ENCODE measurements at places on chromosomes 12 and 14. TPM values are rescaled to one million over a fixed set of nuclear protein-coding genes. Genes with fewer than 3 reads are reported as not detected.

PITPNM2 gene
- total RNA-seq, result 37.8 TPM

MIPOL1 gene
- 11.5 TPM for total RNA-seq

ANG gene
- total RNA-seq, result 14.0 TPM

TSPAN8 gene
- total RNA-seq, result 7.1 TPM

OASL gene
- total RNA-seq, result 0.60 TPM

YAF2 gene
- total RNA-seq, result 27.9 TPM

FSCB gene
- not detected for total RNA-seq

RNASE1 gene
- 773 TPM for total RNA-seq

TSHR gene
- 0.31 TPM for total RNA-seq

DNAI7 gene
- 9.0 TPM for total RNA-seq

CABP1 gene
- 0.58 TPM for total RNA-seq

AKAP5 gene
- total RNA-seq, result 1.7 TPM

ZNF891 gene
- 1.3 TPM for total RNA-seq

SLC5A8 gene
- 7.0 TPM for total RNA-seq

GUCY2C gene
- total RNA-seq, result not detected

DNA sequence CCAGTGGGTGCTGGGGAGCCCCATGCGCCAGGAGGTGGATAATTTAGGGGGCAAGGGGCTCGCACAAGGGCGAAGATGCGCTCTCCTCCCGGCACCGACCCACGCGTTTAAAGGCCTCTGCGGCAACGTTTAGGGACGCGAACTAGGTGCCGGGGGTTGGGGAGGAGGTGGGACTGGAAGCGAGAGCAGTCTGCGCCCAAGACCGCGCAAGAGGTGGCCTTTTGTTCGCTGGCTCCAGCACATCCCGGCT lies 1.3 kb downstream of the SLC38A1 start:
- no peaks in the 10 kb centered on the region for H3K36me3 ChIP-seq
- peak; percentile 27 for DNase-seq
- no peaks in the 10 kb centered on the region for H3K4me1 ChIP-seq
- H3K4me3 ChIP-seq, result peak overlapping the region; percentile 47

DNA sequence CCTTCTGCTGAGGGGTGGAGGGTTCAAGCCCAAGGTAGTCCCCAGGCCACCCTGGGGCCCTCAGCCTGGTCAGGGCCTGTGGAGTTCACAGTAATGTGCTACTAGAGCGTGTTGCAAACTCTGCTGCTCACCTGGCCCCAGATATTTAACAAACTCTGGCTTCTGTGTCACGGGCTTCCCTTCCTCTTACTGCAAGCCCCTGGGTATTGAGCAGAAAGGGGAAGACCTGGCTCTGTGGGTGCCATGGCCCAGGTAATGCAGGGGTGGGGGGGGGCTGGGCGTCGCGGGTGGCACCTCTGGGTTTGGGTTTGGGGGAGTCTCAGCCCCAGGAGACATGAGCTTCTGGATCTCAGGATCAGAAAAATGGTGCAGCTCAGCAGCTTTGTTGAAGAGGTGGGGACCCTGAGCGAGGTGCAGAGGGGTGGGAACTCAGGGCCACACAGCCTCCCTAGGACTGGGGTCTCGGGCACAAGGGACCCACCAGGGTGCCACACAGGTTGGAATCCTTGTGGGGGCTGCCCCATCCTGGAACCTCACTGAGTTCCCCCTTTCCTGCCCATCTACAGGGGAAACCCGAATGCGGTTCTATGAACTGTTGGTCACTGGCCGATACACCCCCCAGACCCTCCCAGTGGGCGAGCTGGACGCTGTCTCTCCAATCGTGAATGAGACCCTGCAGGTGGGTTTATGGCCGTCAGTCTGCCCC lies 4.0 kb downstream of the SETD1B start:
- H3K27me3 ChIP-seq, result no peaks in the 10 kb centered on the region
- H3K36me3 ChIP-seq, result no peaks in the 10 kb centered on the region
- DNase-seq, result no peak
- H3K4me1 ChIP-seq, result peaks cover 25% of the 10 kb centered on the region

GRCh38 chr12:1811281-1811947 lies 9.0 kb upstream of the LRTM2 start:
- H3K27ac ChIP-seq, result no peak overlapping the region
- no peak for DNase-seq
- no peak overlapping the region for H3K4me3 ChIP-seq
- no peaks in the 10 kb centered on the region for H3K27me3 ChIP-seq

GRCh38 chr12:67942724-67943123 lies 46.5 kb upstream of the IFNG-AS1 start:
- no peak for DNase-seq
- H3K27me3 ChIP-seq, result no peaks in the 10 kb centered on the region
- no peak overlapping the region for H3K4me3 ChIP-seq
- H3K36me3 ChIP-seq, result no peaks in the 10 kb centered on the region
- H3K27ac ChIP-seq, result peak overlapping the region; percentile 50

- peak; percentile 91 for DNase-seq
- H3K27ac ChIP-seq, result no peak overlapping the region
- no peak overlapping the region for H3K4me3 ChIP-seq
- peaks cover 15% of the 10 kb centered on the region for H3K4me1 ChIP-seq
- peaks cover 3% of the 10 kb centered on the region for H3K36me3 ChIP-seq
Observed at GRCh38 chr12:32505067-32505945, 105.9 kb downstream of the FGD4 start.

DNA sequence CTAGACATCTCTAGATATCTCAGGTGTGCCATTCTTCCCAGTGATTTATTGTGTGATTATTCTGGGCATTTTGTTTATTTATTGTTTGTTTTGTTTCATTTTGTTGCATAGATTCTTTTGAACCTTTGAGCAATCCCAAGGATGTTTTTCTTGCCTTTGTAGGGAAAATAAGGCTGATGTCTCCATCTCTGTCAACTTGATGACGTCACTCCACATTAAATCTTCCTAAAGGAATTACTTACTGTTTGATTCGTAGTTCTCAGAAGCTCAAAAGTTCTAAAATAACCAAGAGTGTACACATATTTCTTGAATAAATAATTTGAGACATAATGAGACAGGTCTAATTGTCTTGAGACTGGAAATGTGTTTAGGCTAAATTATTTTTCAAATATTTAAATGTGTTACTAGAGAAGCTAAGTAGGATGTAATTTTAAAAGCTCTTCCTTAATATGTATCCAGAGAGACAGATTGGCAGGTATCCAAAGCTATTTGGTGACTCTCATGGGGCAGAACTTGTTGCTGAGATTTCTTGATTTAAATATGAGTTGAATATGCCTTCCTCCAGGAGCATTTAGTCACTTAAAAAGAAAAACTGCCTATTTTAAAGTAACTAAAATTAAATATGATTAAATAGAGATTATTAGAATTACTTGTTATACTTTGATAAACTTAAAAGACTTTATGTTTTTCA lies 128.7 kb downstream of the CNTN1 start:
- no peak overlapping the region for H3K4me3 ChIP-seq
- no peaks in the 10 kb centered on the region for H3K27me3 ChIP-seq
- peak; percentile 38 for DNase-seq
- no peaks in the 10 kb centered on the region for H3K4me1 ChIP-seq

DNA sequence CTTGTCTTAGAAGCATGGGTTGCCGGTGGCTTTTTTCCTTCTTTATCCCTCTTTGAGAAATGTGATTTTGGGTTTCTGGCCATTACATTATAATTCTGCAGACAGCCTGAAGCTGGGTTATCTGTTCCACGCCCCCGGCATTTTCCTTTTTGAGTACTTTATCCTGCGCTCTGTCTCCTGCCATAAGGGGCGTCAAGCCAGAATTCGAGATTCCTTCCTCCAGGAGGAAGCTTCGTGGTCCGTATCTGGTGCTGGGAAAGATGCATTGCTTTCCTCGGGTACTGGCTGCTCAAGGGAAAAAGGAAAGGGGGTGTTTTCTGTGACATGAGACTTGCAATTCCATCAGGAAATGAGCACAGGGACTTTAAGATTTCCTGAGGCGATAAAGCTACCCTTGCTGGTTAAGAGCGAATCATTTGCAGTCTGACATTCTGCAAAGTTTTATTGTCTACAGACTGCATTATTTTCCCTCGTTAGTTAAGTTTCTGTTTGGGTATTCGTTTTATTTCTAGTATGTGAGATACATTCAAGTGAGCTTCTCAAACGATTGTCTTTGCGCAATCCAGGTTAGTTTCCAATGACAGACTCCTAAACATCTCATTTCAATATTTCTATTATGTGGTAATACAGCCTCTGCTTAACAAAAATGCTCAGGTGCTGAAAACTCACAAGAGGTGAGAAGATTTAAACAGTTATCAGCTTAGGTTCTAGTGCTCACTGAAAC lies 694 bp downstream of the AKAP5 start:
- peaks cover 6% of the 10 kb centered on the region for H3K36me3 ChIP-seq
- peak; percentile 50 for DNase-seq
- H3K4me3 ChIP-seq, result peak overlapping the region; percentile 71
- H3K27me3 ChIP-seq, result no peaks in the 10 kb centered on the region
- no peak overlapping the region for H3K27ac ChIP-seq

DNA sequence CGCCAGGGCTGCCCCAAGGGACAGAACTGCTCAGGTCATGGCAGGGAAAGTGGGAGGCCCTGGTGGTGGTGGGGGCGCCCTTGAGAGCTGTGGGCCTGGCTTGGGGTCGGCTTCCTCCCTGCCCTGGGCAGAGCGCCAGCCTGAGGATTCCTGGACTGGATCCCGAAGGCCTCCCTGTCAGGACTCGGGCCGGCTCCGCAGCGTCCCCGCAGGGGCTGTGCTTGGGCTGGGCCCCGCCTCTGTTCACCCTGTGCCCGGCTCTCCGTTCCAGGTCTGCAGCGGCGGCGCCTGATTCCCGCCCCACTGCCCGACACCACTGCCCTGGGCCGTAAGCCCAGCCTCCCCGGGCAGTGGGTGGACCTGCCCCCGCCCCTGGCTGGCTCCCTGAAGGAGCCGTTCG lies 39.9 kb downstream of the KIF26A start:
- H3K4me1 ChIP-seq, result peaks cover 11% of the 10 kb centered on the region
- H3K4me3 ChIP-seq, result no peak overlapping the region
- no peaks in the 10 kb centered on the region for H3K27me3 ChIP-seq
- no peak overlapping the region for H3K27ac ChIP-seq
- peaks cover 5% of the 10 kb centered on the region for H3K36me3 ChIP-seq

- H3K27ac ChIP-seq, result peak overlapping the region; percentile 66
- H3K36me3 ChIP-seq, result no peaks in the 10 kb centered on the region
- peaks cover 3% of the 10 kb centered on the region for H3K27me3 ChIP-seq
- DNase-seq, result no peak
Observed at GRCh38 chr12:52199294-52199919, 7.6 kb upstream of the KRT80 start.

DNA sequence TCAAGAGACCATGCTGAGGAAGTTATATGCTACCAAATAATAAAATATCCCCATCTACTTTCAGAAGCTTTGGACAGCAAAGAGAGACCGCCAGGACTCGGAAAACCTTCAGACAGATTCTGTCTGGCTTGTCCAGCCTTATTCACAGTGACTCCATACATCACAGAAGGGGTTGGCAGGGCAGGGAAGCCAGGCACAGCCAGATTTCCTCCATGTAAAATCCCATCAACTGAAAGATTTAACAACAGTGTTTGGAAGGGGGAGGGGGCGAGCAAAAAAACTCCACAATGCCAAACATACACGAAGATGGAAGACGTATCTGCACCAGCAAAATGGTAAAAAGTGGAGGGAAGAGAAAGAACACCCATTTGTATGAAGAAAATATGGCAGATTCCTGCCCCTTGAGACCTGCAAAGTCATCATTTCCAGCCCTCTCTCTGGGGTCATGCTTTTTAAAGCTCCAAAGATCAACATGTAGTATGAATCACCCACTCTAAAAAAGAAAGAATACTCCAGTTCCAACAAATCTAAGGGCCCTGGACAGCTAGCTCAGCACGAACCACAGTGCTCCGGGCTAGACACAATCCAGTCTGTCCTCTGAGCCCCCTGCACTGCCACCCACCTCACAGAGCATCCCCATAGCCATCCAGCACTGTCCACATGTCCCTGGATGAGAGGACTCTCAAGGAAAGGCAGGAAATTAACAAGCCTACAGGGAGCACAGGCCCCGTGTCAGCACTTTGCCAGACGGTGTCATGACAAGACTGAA lies 116.4 kb downstream of the DICER1 start:
- H3K4me3 ChIP-seq, result no peak overlapping the region
- peaks cover 15% of the 10 kb centered on the region for H3K27me3 ChIP-seq
- peaks cover 3% of the 10 kb centered on the region for H3K4me1 ChIP-seq
- DNase-seq, result no peak

DNA sequence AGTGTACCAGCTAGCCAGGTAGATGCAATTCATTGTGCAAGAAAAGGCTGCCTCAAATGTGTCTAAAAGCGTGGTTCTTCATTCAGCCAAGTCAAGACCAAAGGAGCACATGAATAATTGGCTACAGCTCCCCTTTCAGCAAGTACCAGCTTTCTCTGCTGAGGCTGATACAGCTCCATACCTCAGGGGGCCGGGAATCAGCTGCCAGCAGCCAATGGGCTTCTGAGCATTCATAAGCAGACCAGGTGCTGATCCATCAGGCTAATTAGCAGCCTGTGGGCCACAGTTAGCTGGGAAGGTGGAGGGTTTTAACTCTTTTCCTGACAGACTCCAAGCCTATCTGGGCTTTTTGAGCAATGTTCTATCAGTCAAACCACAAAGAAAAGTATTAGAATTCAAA lies 264.7 kb downstream of the APAF1 start:
- H3K27me3 ChIP-seq, result peaks cover 6% of the 10 kb centered on the region
- H3K27ac ChIP-seq, result no peak overlapping the region
- H3K4me3 ChIP-seq, result no peak overlapping the region
- no peaks in the 10 kb centered on the region for H3K4me1 ChIP-seq
- no peaks in the 10 kb centered on the region for H3K36me3 ChIP-seq

- no peaks in the 10 kb centered on the region for H3K4me1 ChIP-seq
- H3K36me3 ChIP-seq, result no peaks in the 10 kb centered on the region
- H3K4me3 ChIP-seq, result no peak overlapping the region
- DNase-seq, result no peak
- H3K27me3 ChIP-seq, result no peaks in the 10 kb centered on the region
Observed at GRCh38 chr12:14652483-14652882, 43.9 kb downstream of the GUCY2C start.

- no peaks in the 10 kb centered on the region for H3K36me3 ChIP-seq
- no peak for DNase-seq
- H3K4me1 ChIP-seq, result no peaks in the 10 kb centered on the region
- H3K27me3 ChIP-seq, result no peaks in the 10 kb centered on the region
Observed at GRCh38 chr12:67590149-67590790, 58.3 kb upstream of the DYRK2 start.

DNA sequence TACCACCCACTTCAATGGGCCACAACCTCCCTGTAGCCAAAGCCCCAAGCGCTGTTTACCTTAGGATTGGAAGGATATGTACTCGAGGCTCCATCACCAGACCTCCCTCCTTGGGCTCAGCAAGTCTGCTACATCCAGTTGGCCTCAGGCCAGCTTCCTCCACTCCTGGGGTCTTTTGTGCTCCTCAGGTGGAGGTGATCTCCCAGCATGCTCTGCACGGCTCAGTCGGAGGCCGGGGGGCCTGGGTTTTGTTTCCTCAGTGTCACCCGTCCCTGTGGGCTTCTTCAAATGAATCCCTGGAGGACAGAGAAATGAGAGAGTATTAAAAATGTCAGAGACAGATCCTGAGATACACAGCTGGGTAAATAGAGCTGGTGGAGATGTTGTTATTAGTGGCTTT lies 723.1 kb upstream of the TBX3 start:
- H3K36me3 ChIP-seq, result no peaks in the 10 kb centered on the region
- DNase-seq, result no peak
- peaks cover 3% of the 10 kb centered on the region for H3K4me1 ChIP-seq
- H3K4me3 ChIP-seq, result no peak overlapping the region
- H3K27me3 ChIP-seq, result no peaks in the 10 kb centered on the region

GRCh38 chr14:105314287-105315200 lies at the start of gene PACS2:
Gene PACS2 (plus strand): TSS chr14:105314748. CDS start chr14:105314919, 171 bp downstream.
- H3K4me1 ChIP-seq, result peaks cover 21% of the 10 kb centered on the region
- DNase-seq, result peak; percentile 87
- H3K27ac ChIP-seq, result peak within 1 kb of the TSS; percentile 71
- no peaks in the 10 kb centered on the region for H3K36me3 ChIP-seq
- H3K4me3 ChIP-seq, result peak within 1 kb of the TSS; percentile 78
- H3K27me3 ChIP-seq, result no peaks in the 10 kb centered on the region

All from lung (tissue), 17 donors.